Esophagus squamous epithelium (tissue), 5 donors: ENCODE measurements at places on chromosomes 12 and 14. TPM values are rescaled to one million over a fixed set of nuclear protein-coding genes. Genes with fewer than 3 reads are reported as not detected.

ING4 gene
- 37.0 TPM for total RNA-seq

OR6C2 gene
- not detected for total RNA-seq

DAO gene
- not detected for total RNA-seq

FBXL14 gene
- 8.7 TPM for total RNA-seq

SERPINA3 gene
- total RNA-seq = 223 TPM

NPAS3 gene
- total RNA-seq = 0.13 TPM

KRT5 gene
- total RNA-seq = 9,970 TPM

ATP5F1B gene
- total RNA-seq = 726 TPM

GNG2 gene
- total RNA-seq = 2.1 TPM

GPR84 gene
- total RNA-seq = not detected

ALDH1L2 gene
- 0.57 TPM for total RNA-seq

GSKIP gene
- total RNA-seq = 52.2 TPM

TGM1 gene
- total RNA-seq = 566 TPM

IFI27L1 gene
- total RNA-seq = 12.5 TPM

SLC2A14 gene
- total RNA-seq = not detected

EFS gene
- total RNA-seq = 34.4 TPM

CMKLR1 gene
- 0.48 TPM for total RNA-seq

OAS1 gene
- 43.9 TPM for total RNA-seq

STXBP6 gene
- 9.7 TPM for total RNA-seq

GLIPR1L1 gene
- not detected for total RNA-seq

ATF7 gene
- total RNA-seq = 23.5 TPM

KRT6A gene
- total RNA-seq = 1,263 TPM

IQSEC3 gene
- 0.95 TPM for total RNA-seq

HOXC4 gene
- 1.5 TPM for total RNA-seq

IL31 gene
- total RNA-seq = not detected

BATF gene
- total RNA-seq = 14.5 TPM

MEG3 gene
- 1.2 TPM for total RNA-seq

OAS2 gene
- 10.3 TPM for total RNA-seq

PTCSC3 gene
- not detected for total RNA-seq

CCND2 gene
- total RNA-seq = 13.9 TPM

IL23A gene
- total RNA-seq = 28.6 TPM

NKX2-1 gene
- not detected for total RNA-seq

NR4A1 gene
- total RNA-seq = 12.6 TPM

DYRK2 gene
- total RNA-seq = 14.9 TPM

MAP4K5 gene
- 113 TPM for total RNA-seq

SAMD15 gene
- 0.12 TPM for total RNA-seq

MYH6 gene
- not detected for total RNA-seq

AEBP2 gene
- total RNA-seq = 26.8 TPM

VDR gene
- total RNA-seq = 16.6 TPM

PELI2 gene
- total RNA-seq = 0.91 TPM

GALNT16 gene
- 2.1 TPM for total RNA-seq

LBHD2 gene
- not detected for total RNA-seq

GABARAPL1 gene
- total RNA-seq = 65.2 TPM

INSM2 gene
- total RNA-seq = not detected

CLECL1 gene
- not detected for total RNA-seq

C3AR1 gene
- 0.15 TPM for total RNA-seq

TGFB3 gene
- total RNA-seq = 1.5 TPM

DPF3 gene
- total RNA-seq = 2.7 TPM

CEBPE gene
- total RNA-seq = not detected

PPFIBP1 gene
- total RNA-seq = 41.9 TPM

RNF212B gene
- not detected for total RNA-seq

ATXN3 gene
- total RNA-seq = 16.9 TPM

CPNE6 gene
- not detected for total RNA-seq

A2M gene
- 43.9 TPM for total RNA-seq

TRHDE gene
- under 0.01 TPM for total RNA-seq
